ENCODE measurements at places on chromosomes 2 and 18.

DNA sequence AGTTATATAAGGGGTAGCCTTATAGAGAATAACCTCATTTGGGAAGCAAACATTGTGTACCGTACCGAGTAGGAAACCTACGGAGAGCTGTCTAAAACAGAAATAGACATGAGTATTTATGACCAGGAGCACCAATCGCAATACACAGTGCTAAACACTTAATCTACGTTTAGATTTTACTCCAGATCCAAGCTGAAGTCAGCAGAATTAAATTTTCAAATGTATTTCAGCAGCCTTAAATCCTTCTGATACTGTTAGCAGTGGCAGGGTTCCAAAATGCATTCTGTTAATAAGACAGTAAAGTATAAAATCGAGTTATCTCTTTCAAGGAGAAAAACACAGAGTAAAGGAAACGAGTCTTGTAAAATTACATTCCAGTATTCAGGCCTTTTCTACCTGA, 118.1 kb upstream of the ZNF521 start:
- no peaks in the 10 kb centered on the region for H3K27me3 ChIP-seq
- H3K4me1 ChIP-seq, result peaks cover 31% of the 10 kb centered on the region
- no peak overlapping the region for H3K27ac ChIP-seq
- no peaks in the 10 kb centered on the region for H3K36me3 ChIP-seq

DNA sequence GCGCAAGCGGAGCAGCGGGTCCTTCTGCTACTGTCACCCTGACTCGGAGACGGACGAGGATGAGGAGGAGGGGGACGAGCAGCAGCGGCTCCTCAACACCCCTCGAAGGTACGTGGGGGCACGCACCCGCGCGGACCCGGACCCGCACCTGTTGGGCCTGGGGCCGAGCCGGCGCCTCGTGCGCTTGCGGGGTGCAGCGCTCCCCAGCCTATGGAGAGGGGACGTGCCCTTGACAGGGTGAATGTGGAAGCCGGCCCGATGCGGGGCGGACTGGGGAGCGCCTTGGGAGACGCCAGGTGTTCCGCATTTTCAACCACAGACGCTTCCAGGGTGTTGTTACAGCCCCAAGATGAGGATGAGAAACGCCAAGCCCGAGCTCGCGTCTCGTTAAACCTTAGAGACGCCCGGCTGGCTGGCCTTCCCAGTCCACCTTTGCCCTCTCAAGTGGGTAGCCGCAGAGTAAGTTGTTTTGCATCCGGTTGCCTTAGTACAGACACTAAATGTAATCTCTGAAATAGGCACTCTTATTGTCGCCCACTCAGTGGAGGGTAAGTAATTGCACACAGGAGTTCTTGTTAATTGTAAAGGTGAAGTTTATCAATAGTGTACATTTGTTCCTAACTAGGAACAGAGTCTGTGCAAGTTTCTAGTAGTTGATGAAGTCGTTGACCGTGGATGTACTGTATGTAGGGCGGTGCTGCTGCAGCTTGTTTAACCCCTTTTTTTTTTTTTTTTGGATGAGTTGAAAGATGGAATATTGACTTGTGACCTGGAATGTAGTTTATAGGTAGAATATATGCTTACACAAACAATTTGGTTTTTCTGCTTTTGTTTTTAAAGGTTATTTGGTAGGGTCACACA, 815 bp downstream of the GMCL1 start:
- peaks cover 2% of the 10 kb centered on the region for H3K36me3 ChIP-seq
- H3K27ac ChIP-seq, result peak overlapping the region; percentile 78
- peak overlapping the region; percentile 93 for H3K4me3 ChIP-seq
- no peaks in the 10 kb centered on the region for H3K27me3 ChIP-seq
- H3K4me1 ChIP-seq, result peaks cover 16% of the 10 kb centered on the region

- no peaks in the 10 kb centered on the region for H3K4me1 ChIP-seq
- no peak overlapping the region for H3K4me3 ChIP-seq
- H3K27ac ChIP-seq, result no peak overlapping the region
- H3K36me3 ChIP-seq, result no peaks in the 10 kb centered on the region
Observed at GRCh38 chr18:3878401-3878800, 428.4 kb downstream of the TGIF1 start.

DNA sequence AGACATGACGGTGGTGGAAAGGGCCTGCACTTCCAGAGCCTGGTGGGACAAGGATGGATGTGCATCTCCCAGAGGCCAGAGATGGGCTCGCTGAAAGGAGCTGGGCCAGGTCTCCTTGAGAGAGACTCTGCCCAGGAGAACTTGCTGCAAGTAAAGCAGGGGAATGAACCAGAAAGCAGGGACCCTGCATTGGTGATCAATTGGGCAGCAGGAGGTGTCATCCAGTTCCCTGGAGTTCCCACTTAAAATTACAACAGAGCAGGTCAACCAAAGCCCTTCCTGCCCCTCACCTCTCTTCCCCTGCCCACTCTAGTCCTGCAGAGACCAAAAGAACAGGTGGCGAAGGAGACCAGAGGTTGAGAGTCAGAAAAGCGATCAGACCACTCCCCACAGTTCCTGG, 69.7 kb upstream of the CAB39 start:
- DNase-seq, result no peak
- H3K4me3 ChIP-seq, result no peak overlapping the region
- no peaks in the 10 kb centered on the region for H3K36me3 ChIP-seq
- no peaks in the 10 kb centered on the region for H3K27me3 ChIP-seq

DNA sequence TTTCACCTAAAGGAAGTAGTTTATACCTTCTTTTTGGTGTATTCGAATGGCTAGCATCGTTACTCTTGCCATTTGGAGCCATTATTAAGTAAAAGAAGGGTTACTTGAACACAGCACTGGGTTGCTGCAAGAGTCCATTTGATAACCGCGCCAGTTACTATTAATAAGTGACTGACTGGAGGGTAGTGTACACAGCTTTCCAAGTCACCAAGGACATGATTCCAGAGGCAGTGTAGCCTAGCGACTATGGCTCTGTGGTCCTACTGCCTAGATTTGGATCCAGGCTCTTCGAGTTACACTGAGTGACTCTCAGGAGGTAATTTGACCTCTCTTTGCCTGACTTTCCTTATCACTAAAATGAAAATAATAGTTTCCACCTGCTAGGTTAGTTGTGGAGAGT, 206.8 kb downstream of the MEIS1 start:
- no peak for DNase-seq
- H3K27me3 ChIP-seq, result no peaks in the 10 kb centered on the region
- H3K36me3 ChIP-seq, result no peaks in the 10 kb centered on the region
- H3K4me3 ChIP-seq, result no peak overlapping the region

- no peak for DNase-seq
- H3K4me1 ChIP-seq, result peaks cover 8% of the 10 kb centered on the region
- H3K27ac ChIP-seq, result no peak overlapping the region
- no peaks in the 10 kb centered on the region for H3K36me3 ChIP-seq
Observed at GRCh38 chr2:217242947-217243346, 383.1 kb upstream of the TNP1 start.

DNA sequence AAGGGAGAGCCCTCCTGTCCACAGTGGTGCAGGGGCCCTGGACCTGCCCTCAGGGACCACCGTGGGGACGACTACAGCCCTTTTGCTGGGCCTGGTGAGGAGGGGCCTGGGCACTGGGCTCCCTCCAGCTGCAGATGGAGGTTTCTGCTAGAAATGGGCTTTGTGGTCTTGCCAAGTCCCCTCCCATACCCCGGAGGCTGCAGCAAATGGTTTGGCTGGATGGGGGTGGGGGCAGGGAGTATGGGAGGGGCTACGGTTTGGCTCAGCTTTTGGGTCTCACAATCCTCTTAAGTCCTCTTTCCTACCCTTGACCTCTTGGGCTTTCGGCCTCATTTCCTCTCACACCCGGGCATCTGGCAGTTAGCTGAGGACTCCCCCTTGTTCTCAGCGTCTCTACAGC, 21.7 kb downstream of the TET3 start:
- H3K36me3 ChIP-seq, result peaks cover 11% of the 10 kb centered on the region
- H3K4me1 ChIP-seq, result peaks cover 84% of the 10 kb centered on the region
- no peak overlapping the region for H3K4me3 ChIP-seq

DNA sequence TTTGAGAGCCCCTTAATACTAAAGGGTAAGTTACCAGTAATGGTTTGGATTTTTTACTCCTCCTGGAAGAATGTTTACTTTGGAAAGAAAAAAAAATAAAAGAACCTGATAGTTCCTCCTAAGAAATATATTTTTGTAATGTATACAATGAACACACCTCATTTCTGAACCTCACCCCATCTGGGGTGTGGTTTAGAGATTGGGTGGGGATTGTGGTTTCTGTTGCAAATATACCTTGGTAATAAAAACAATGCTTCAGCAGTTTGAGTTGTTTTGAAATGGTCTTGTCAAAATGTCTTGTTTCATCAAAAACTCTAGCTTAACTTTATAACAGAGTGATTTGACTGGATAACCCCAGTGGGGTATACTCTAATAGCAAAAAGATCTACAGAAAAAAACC, 448.9 kb upstream of the MEIS1 start:
- no peaks in the 10 kb centered on the region for H3K27me3 ChIP-seq
- H3K4me1 ChIP-seq, result no peaks in the 10 kb centered on the region
- H3K27ac ChIP-seq, result no peak overlapping the region
- H3K36me3 ChIP-seq, result no peaks in the 10 kb centered on the region

DNA sequence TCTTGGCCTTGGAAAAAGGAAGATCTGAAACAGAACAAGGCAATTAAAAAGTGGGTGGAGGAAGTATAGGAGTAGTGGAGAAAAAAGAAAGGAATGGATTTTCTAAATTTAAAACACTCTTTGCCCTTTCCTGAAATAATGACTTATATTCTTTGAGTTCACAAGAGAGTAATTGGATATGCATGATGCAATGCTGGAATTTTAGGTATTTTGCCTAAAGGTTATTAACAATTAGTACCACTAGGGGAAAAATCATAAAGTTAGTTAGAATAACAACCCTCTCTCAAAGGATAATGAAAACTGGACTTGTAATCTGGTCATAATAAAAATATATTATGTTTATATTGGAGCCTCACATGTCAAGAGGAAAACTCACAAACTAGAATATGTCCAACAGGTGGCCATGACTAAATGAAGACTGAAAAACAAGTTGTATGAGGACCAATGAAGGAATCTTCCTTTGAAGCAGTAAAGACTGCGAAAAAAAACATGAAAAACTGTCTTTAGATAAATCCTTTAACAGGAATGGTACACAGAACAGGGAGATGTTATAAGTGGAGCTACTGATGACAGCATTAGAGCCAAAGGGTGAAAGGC, 281.8 kb downstream of the NCKAP5 start:
- no peaks in the 10 kb centered on the region for H3K36me3 ChIP-seq
- no peaks in the 10 kb centered on the region for H3K27me3 ChIP-seq
- DNase-seq, result no peak
- H3K4me3 ChIP-seq, result no peak overlapping the region
- H3K4me1 ChIP-seq, result no peaks in the 10 kb centered on the region

- H3K27ac ChIP-seq, result no peak overlapping the region
- no peaks in the 10 kb centered on the region for H3K4me1 ChIP-seq
- DNase-seq, result no peak
Observed at GRCh38 chr2:215280326-215280725, 31.5 kb upstream of the ATIC start.

DNA sequence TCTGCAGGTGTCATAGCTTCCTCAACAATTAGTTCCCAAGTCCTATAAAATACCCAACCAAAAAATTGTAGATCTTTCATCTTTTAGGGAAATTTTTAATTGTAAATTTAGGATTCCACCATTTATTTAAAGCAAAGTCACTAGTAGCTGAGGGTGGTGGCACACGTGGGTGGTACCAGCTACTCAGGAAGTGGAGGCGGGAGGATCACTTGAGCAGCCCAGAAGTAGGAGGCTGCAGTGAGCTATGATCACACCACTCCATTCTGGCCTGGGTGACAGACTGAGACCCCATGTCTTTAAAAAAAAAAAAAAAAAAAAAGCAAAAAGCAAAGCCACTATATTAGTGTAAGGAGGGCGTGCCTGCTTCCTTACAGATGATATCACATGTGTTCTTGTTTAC, 60.3 kb upstream of the GREB1L start:
- no peak overlapping the region for H3K27ac ChIP-seq
- no peaks in the 10 kb centered on the region for H3K27me3 ChIP-seq
- no peak for DNase-seq
- no peak overlapping the region for H3K4me3 ChIP-seq
- no peaks in the 10 kb centered on the region for H3K4me1 ChIP-seq
- no peaks in the 10 kb centered on the region for H3K36me3 ChIP-seq

DNA sequence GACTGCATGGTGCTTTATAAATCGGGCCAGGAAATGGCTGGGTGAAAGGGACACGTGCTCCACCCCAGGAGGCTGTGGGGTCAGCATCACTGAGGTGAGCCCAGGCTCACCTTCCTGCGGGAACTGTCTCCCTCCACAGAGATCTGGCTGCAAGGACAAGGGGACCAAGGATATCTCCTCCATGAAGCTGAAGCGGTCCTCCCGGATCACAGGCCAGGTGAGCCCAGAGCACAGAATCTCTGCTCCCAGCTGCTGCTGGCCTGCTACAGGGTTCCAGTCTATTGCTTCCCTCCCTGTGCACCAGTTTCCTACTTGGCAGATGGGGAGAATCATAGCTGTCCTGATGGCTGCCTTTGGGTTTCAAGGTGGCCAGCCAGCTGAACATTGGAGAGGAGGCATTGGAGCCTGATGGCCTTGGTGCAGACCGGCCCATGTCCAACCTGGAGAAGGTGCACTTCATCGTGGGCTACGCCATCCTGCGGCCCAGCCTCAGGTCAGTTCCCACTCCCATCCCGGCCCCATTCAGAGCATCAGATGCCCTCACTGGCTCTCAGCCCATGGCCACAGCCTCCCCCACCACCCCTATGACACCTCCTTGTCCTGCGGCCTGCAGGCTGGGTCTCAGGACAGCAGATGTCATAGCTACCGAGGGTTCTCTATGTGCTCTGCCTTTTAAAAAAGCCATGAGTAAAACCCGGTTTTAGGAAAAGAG, 33.7 kb upstream of the GPR17 start:
- peaks cover 3% of the 10 kb centered on the region for H3K27me3 ChIP-seq
- no peak for DNase-seq
- peaks cover 8% of the 10 kb centered on the region for H3K4me1 ChIP-seq
- no peak overlapping the region for H3K4me3 ChIP-seq
- no peak overlapping the region for H3K27ac ChIP-seq
- no peaks in the 10 kb centered on the region for H3K36me3 ChIP-seq

GRCh38 chr2:183993052-183993451, 605.3 kb upstream of the ZNF804A start:
- no peaks in the 10 kb centered on the region for H3K27me3 ChIP-seq
- peak; percentile 24 for DNase-seq
- peaks cover 13% of the 10 kb centered on the region for H3K4me1 ChIP-seq

DNA sequence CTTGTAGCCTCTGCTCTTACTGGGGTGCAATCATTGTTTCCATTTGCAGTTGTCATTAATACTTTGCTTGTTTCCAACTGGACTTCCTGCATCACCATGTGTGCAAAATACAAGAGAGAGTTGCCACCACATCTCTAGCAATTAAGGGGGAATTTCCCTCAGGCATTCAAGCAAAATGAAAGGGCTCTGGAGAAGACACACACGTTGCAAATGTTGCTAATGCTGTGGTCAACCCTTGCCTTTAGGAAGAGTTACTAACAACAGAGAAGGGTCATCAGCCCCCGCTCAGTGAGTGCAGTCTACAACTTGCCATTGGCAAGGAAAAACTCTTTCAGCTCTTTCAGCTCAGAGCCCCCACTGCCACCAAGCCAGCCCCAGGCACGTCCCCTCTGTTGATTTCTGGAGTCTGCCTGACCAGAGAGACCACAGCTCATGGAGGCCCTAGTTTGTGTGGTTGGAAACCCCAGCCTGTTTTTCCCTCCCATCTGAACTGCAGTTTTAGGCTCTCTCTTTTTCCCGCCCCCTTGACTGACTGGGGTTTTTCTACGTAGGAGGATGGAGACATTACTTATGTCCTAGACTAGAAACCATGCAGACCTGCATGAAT, 25.9 kb upstream of the GPR45 start:
- H3K27ac ChIP-seq, result no peak overlapping the region
- no peaks in the 10 kb centered on the region for H3K27me3 ChIP-seq
- no peaks in the 10 kb centered on the region for H3K4me1 ChIP-seq
- no peak overlapping the region for H3K4me3 ChIP-seq
- H3K36me3 ChIP-seq, result no peaks in the 10 kb centered on the region
- DNase-seq, result no peak

- H3K4me1 ChIP-seq, result peaks cover 7% of the 10 kb centered on the region
- H3K27me3 ChIP-seq, result peaks cover 23% of the 10 kb centered on the region
- H3K36me3 ChIP-seq, result no peaks in the 10 kb centered on the region
- no peak for DNase-seq
- H3K27ac ChIP-seq, result no peak overlapping the region
Observed at GRCh38 chr2:44770221-44771195, 171.0 kb upstream of the SIX3 start.
